ENCODE measurements at places on chromosomes 12 and 14.
A peak's percentile ranks its signal among the peaks of the same experiment; 100 is the strongest.

DNA sequence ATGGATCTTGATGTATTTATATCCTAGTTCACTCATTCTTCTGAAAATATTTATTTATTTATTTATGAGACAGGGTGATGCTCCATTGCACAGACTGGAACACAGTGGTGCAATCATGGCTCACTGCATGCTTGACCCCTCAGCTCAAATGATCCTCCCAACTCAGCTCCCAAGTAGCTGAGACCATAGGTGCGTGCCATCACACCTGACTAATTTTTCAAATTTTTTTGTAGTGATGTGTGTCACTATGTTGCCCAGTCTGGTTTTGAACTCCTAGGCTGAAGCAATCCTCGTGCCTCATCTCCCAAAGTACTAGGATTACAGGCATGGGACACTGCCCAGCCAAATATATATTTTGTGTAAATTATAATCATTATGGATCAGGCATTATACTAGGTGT lies 595.6 kb upstream of the ATP2B1 start:
- DNase-seq: no peak

GRCh38 chr14:64823305-64823861 lies 56.3 kb downstream of the SPTB start:
- no peak for DNase-seq

DNA sequence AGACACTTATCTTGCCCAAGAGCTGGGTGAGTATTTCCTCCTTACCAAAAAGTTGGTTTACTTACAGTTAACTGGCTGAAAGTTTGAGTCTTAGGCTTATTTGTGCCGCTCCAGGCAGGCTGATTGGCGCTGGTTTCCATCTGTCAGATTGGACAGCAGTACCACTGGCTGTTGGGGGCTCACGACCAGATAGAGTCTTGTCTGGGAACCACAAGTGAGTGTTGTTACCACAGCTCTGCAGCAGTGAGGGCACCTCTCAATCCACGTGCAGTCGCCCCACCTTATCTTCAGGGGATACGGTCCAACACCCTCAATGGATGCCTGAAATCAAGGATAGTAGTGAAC lies 58.9 kb downstream of the DDX51 start:
- no peak for DNase-seq

- no peak for DNase-seq
Observed at GRCh38 chr12:5078423-5078822, 34.7 kb downstream of the KCNA5 start.

DNA sequence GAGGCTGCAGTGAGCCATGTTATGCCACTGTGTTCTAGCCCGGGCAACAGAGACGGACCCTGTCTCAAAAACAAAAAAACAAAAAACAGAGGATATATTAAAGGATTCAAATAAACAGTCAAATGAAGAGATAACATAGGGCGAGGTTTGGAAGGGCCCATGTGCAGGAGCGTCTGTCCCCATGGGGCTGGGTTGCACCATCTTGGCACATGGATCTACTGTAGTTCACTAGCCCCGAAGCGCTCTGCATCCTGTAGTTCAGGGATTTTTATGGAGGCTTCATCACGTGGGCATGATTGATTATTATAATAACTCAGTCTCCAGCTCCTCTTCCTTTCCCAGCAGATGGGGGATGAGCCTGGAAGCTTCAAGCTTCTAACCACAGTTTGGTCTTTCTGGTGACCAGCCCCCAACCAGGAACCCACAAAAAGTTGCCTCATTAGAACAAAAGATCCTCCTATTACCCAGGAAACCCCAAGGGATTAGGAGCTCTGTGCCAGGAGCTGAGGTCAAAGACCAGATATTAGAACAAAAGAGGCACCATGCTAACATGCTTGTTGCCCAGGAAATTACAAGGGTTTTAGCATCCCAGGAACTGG lies 59.9 kb downstream of the HCAR2 start:
- no peak for DNase-seq

DNA sequence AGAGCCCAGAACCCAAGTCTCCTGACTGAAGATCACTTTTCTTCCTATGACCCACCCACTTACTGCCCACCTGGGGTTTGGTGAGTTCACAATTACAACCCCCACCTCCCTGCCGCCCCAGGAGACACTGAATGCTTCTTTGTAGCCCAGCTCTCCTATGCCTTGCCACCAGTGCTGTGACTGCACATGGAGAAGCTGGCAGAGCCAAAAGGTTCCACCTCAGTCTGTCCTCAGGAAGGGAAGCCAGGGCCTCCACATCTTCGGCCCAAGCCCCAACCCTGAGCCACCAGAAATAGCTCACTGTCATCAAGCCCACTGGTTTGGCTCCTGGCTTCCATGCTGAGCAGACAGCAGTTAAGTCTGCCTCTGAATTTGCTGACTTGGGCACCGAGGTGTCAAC lies 25.6 kb downstream of the OTUB2 start:
- no peak for DNase-seq

DNA sequence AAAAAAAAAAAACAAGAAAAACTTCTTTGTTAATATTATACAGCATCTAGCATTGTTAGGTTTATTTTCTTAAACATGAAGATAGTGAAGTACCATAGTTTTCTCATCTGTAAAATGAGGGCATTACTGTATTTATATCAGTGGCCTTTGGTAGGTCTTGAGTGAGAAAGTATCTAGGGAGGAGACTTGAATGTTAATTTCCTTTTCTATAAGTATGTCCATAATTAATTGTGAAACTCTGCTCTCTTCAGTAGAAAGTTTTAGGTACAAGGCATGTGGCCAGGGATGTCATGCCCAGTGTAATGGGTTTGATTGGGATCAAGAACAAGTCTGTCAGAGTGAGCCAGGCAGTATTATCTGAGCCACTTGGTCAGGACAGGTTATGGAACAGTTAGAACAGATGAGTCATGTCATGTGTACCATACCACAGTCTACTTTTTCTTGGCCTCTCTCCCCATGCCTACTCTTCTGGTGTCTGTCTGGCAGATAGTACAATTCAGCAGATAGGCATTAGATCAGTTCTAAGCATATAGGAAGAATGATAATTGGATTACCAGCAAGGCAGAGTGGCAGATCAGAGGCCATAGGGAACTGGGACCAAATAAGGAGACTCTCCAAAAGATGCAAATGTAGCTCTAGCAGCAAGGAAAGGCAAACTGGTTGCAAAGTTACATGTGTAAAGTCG lies 30.4 kb downstream of the FBXO34 start:
- DNase-seq: peak; percentile 54

- no peak for DNase-seq
Observed at GRCh38 chr14:23182372-23183157, 895 bp downstream of the SLC7A8 start.

- peak; percentile 35 for DNase-seq
Observed at GRCh38 chr12:32586390-32586789, 92.7 kb upstream of the DNM1L start.

DNA sequence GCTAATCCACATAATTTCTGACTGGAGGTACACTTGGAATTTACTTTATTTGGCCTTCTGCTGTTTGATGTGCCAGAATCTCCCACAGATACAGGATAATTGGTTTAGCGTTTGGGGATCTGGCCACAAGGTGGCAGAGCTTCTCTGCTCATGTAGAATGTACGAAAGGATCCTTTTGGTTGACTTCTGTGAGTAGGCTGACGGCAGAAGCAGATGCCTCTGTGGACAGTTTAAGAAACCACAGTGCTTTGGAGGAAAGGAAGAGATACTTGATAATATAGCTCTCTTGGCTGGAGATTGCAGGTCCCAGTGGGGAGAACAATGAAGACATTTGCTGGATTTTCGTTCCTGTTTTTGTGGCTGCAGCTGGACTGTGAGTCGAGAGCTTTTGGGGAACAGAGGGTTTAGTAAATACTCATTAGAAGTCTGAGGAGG lies 75.3 kb upstream of the OR4E1 start:
- peak; percentile 20 for DNase-seq

DNA sequence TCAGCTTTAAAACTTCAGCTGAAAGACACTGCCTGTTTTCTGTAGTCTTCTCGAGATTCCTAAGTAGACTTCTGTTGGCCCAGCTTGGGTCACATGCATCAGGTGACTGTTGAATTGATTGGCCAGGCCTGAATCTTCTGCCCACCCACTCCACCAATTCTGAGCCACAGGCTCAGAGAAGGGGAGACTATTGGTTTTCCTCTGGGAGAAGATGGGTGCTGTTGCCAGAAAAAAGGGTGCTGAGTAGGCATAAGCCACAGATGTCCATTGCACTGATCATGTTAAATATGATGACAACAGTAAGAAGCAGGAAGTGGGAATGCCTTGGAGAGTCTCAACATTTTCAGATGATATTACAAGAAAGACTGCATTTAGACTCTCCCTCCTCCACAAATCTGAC lies 6.8 kb upstream of the SPTLC2 start:
- no peak for DNase-seq

GRCh38 chr12:41362931-41363330 lies 174.8 kb downstream of the PDZRN4 start:
- DNase-seq: no peak

- DNase-seq: peak; percentile 70
Observed at GRCh38 chr12:42426746-42427145, 100.8 kb downstream of the PPHLN1 start.

- DNase-seq: no peak
Observed at GRCh38 chr12:130137040-130138018, 24.9 kb upstream of the FZD10 start.

GRCh38 chr14:72128629-72129028 lies 196.4 kb downstream of the RGS6 start:
- DNase-seq: no peak

DNA sequence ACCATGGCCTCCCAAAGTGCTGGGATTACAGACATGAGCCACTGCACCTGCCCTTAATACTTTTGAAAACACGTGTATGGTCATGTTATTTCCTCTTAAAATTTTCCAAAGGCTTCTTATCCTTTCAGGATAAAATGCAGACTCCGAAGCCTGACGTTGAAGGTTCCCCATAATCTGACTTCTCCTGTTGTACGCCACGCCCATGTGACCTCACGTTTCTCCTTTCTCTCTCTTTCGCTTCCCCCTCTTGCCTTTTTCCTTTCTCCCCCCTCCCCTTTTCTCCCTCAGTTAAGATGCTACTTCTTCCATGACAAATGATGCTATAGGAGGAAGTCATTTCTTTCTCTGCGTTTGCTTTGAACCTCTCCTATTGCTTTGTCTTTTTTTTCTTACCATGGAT lies 266.0 kb downstream of the FBXL14 start:
- DNase-seq: no peak

DNA sequence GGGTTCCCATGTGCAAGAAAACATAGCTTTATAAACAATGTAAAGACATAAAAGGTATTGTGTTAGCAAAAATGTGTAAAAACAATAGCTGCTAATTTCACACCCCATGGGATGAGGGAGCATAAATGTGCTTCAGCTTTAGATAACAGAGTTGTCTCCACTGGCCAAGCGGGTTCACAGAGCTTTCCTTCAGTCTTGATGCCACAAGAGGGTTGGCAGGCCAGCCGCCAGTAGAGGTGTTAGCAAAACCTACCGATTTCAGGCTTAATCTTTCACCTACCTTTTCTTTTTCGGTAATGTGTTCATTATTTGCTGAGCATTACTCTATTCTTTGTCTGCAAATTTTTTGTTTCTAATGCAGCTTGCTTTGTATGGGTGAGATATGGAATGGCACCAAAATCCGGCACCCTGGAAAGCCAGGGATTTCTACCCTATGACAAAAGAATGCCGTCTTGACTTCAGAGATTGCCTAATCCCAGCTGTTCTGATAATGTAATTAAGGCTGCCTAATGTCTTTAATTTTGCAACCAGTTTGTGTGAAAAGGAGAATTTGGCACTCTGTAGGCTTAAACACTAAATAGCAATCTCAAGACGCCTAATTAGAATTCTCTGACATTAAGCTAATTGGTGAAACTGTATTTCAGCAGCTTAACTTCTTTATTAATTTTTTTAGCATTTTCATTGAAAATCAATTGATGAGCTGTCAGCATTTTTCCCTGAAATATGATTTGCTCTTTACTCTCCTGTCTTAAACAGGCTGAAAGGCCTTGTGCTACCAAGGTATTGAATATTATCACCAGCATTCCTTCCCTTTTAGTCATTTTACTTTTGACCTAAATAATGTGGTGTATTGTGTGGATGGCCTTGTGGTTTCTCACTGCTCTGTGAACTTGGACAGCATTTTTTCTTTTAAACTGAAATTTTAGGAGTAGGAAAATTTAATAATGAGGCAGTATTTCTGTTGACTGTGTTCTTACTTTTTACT lies 60.7 kb downstream of the POLR3B start:
- DNase-seq: peak; percentile 55

DNA sequence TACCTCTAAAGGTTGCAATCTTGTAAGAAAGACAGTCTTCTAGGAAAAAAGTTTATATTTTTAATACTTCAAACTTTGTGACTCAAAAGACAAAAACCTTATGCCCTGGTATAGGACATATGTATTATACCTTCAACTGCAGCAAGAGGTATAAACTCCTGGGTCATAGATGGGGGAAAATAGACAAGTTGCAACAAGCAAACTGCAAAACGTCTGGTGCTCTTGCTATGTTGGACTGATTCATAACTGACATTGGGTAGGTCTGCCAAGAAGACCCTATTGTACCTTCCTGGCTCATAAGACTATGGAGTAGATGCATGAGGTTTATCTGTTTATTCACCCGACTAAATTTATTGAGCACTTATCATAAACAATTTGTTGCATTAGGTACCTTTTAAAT lies 40.9 kb downstream of the BEST3 start:
- DNase-seq: no peak

DNA sequence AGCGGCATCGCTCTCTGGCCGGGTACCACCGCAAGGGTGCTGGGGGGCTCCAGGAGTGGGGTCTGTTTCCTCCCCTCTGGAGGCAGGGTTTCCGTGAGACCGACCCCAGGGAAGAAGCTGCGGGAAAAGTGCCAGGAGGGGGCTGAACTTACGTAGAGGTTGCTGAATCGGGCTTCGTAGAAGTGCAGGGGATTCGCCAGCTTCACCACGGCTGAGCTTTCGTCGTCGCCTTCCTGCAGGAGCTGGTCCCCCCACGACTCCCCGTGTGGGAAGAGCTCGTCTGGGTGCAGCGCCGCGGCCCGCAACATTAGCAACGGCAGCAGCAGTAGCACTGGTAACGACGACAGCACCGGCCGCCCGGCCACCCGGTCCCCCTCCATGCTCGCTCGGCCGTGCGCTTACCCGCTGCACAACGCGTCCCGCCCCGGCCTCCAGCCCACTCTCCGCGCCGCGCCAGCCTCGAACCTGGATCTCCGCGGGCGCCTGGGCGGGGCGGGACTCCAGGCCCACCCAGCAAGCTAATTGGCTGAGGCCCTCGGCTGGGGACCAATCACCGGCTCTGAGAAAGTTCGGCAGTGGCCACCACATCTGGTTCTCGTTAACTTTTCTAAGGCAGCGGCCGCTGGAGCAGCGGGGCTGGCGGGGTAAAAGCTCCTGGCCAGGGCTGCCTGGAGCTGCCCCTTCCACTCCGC lies at the start of gene NID2:
Gene NID2, minus strand, starts transcription at position 445 of the 692 bp plus-strand sequence. Its CDS starts 65 bp downstream, at position 380.
- DNase-seq: no peak

DNA sequence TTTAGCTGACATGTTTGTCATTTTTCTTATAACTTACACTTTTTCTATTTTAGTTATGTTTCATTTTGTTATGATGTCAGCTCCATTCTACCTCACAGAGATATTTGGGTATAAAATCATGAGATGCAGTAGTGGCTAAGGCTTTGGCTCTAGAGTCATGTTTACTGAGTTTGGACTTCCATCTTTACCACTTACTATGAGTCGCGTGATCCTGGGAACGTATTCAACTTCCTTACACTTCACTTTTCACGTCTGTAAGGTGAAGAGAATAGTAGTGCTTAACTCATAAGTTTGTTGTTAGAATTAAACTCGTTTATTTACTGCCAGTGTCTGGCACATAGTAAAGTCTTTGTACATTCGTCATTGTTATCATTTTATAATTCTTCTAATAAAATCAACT lies 126.3 kb downstream of the ERC1 start:
- no peak for DNase-seq

- DNase-seq: no peak
Observed at GRCh38 chr12:66025477-66025876, 105.1 kb downstream of the LLPH start.
